ENCODE measurements at places on chromosomes 5 and 9. TPM values are rescaled to one million over a fixed set of nuclear protein-coding genes. Genes with fewer than 3 reads are reported as not detected.

- DNase-seq, result no peak
Observed at GRCh38 chr9:98104445-98104881, 14.6 kb downstream of the TRIM14 start.

DNA sequence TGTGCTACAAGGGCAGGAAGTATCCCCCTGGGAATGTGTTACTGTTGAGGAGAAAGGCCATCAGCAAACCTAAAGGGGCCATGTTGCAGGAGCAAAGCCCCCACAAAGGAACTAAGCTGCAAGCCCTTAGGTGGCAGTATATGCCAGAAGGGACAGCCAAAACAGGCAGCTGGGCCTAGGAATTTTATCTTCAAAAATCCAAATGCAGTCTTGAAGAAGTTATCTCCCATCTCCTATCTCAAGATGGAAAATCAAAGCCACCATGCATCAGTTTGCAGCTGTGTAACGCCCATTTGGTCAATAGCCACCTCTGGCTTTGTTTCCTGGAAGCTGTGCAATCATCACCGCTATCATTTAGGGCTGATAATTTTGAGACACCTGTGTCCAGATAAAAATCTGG lies 400.3 kb downstream of the ARHGEF28 start:
- no peak for DNase-seq

GRCh38 chr5:127419683-127420257 lies 97.7 kb upstream of the PRRC1 start:
- no peak for DNase-seq

DNA sequence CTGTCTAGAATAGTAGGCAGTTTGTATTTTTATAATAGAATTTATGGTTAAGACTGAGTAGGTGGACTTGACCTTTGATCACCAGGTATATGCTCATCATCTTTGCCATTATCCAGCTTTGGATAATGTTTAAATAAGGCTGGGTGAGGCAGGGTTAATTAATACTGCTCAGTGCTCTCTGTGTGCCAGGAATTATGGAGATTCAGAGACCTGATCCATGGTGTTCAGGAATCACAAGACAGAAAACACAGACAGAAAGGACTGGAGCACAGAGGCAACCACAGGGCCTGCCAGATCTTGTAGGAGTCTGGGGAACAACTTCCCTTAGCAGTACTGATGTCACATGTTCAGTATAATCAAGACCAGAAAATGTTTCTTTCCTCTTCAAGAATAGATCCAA lies 186.3 kb upstream of the ADCY2 start:
- no peak for DNase-seq

Gene ASS1
- 113 TPM for total RNA-seq

DNA sequence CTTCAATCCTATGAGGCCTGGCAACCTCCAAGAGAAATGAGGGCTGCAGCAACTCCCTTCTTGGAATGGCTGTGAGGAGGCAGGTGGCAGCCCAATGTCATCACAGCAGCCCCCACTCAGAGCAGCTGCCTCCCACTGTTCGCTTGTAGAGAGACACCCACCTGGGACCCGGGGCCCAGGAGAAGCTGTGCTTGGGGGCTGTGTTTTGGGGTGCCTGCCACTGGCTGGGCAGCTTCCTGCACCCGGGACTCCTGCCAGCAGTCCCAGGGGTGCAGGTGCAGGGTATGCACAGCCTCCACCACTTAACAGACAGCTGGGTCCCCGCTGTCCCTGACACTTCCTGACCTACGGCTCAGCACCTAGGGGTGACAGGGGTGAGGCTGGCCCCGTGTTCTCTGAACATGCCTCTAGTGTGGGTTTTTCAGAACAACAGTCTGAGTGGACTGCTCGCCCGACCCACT lies 26.2 kb downstream of the NIPAL4 start:
- DNase-seq, result no peak

GRCh38 chr5:74316064-74316603 lies 324.4 kb downstream of the ENC1 start:
- no peak for DNase-seq

Gene COL15A1
- total RNA-seq, result 141 TPM

GRCh38 chr5:15524712-15525111 lies 24.7 kb downstream of the FBXL7 start:
- DNase-seq, result peak; percentile 26

DNA sequence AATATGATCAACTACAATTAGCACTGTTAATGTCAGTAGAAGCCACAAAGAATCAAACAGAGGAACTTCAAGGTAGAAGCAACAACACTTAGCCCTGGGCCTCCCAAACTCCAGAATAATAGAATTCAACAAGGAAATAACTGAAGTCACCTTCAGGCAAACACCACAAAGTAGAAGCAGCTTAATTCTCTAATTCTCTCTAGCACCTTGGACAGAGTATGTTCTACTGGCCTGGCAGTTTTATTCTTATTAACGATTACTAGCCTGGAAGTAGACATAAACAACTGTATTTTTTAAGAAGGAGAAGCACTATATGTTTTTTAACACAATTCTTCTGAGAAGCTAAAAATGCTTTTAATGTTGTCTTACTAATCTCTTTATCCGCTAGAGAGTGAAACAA lies 911.9 kb downstream of the DTWD2 start:
- no peak for DNase-seq

GRCh38 chr5:79849486-79850315 lies 141.4 kb downstream of the MTX3 start:
- DNase-seq, result no peak

GRCh38 chr5:172905346-172906140 lies 53.7 kb upstream of the RPL26L1 start:
- no peak for DNase-seq

- no peak for DNase-seq
Observed at GRCh38 chr9:129667378-129667777, 1.9 kb downstream of the PRRX2 start.

- no peak for DNase-seq
Observed at GRCh38 chr5:169065400-169065799, 235.5 kb downstream of the SLIT3 start.

- DNase-seq, result no peak
Observed at GRCh38 chr9:111016426-111017045, 21.7 kb downstream of the LPAR1 start.

- DNase-seq, result no peak
Observed at GRCh38 chr9:114400772-114401171, 13.0 kb upstream of the AKNA start.

Gene MOB3B
- total RNA-seq, result 9.6 TPM

GRCh38 chr9:22990349-22990748 lies 543.7 kb downstream of the DMRTA1 start:
- no peak for DNase-seq

Gene MARVELD2
- 0.99 TPM for total RNA-seq

Gene FBLL1
- total RNA-seq, result not detected

Gene IL5
- total RNA-seq, result not detected

- no peak for DNase-seq
Observed at GRCh38 chr9:137215196-137215986, 6.6 kb downstream of the RNF208 start.
